ENCODE measurements at places on chromosomes 6 and 20.
A peak's percentile ranks its signal among the peaks of the same experiment; 100 is the strongest.

GRCh38 chr6:54262499-54262898, 45.7 kb upstream of the TINAG start:
- DNase-seq = no peak

GRCh38 chr6:39490108-39490507, 167.6 kb upstream of the KCNK16 start:
- no peak for DNase-seq

GRCh38 chr6:27472182-27472616, 706 bp downstream of the ZNF184 start:
- DNase-seq = peak; percentile 44

GRCh38 chr6:127866766-127867165, 34.1 kb downstream of the THEMIS start:
- no peak for DNase-seq
